Hematopoietic multipotent progenitor cell treated with erythropoietin and hydrocortisone succinate and interleukin-3 and kit ligand, for 4 days (in vitro differentiated cells): ENCODE measurements at places on chromosomes 3 and 15.

GRCh38 chr15:71730277-71731144, 79.8 kb upstream of the NR2E3 start:
- DNase-seq: peak; percentile 75

GRCh38 chr3:113185194-113185835, 26.0 kb upstream of the BOC start:
- DNase-seq: no peak

- DNase-seq: no peak
Measured at GRCh38 chr15:71577071-71577470, 233.3 kb upstream of the NR2E3 start.

DNA sequence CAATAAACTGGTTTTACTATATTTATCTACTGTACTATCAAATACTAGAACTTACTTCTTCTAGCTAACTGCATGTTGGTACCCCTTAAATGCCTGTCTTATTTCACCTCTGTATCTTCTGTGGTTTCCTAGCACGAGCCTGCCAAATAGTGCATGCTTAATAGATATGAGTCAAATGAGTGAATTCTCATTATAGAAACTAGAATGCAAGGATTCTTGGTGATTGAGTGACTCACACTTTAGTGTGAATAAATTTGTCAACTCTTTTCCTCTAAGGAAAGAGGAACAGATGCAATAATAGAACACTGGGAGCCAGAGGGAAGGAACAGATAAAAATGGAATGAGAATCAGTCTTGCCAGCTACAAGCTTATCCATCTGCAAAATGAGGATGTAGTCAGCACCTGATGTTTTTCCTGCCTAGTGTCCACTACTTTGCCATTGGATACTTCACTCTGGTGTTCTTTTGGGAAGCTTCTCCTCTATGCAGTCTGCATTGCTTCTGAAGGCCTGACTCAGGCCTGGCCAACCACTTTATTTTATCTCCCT, 189.1 kb upstream of the CADPS start:
- DNase-seq: no peak

GRCh38 chr15:26892678-26893077, 25.8 kb downstream of the GABRA5 start:
- DNase-seq: no peak

GRCh38 chr3:128801779-128802380, 75.9 kb downstream of the RAB7A start:
- DNase-seq: no peak

GRCh38 chr3:155790272-155790925, 15.7 kb downstream of the C3orf33 start:
- DNase-seq: peak; percentile 70

DNA sequence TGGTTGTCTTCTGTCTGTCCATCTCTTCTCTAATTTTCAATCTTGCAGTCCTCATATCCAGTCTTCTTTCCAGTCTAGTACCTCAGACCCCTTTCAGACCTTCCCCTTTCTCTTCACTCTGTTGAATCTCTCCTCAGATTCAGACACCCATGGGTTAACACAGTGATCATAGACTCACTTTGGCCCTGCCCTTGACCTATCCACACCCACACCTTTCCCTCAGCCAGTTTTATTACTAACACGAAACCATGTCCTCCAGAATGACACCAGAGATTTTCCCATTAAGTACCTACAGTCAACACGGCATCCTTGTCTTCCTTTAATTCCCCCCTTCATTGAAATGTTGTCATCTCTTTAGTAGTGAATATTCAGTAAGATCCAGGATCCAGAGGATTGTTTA, 74.5 kb upstream of the UBE2E2 start:
- DNase-seq: no peak

GRCh38 chr3:177729956-177730681, 532.8 kb upstream of the TBL1XR1 start:
- DNase-seq: no peak

DNA sequence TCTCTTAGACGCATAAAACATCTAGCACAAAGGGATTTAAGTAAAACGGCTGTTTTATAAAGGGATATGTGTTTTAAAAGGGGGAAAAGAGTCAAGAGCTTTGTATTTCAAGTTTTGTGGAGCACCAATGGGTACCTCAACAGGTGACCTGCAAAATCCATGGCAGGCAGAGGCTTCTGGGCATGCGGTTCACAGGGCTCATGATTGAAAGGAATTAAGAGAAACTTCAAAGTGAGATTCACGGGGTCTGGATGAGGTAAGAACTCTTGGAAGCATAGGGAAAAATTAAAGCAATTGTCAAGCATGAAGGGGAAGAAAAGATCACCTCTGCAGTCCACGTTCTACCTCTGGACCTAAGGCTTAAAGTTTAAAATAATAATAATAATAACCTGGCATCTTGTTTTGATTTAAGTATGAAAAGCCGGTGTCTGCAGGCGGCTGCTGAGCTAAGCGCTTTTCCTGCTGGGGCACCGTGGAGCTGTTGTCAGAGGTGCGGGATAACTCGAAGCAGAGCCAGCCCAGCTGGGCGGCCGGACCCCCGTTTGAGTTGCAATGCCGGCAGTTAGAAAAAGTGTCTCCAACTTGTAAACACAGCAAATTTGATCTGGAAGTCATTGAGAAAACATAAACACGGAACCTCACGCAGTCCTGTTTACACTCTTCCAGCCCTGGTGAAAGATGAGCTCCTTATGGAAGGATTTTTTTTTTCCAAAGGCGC, 40.5 kb downstream of the HES1 start:
- DNase-seq: no peak

- no peak for DNase-seq
Measured at GRCh38 chr15:98715401-98715800, 67.1 kb downstream of the IGF1R start.

- no peak for DNase-seq
Measured at GRCh38 chr3:99119385-99119784, 217.9 kb upstream of the DCBLD2 start.

DNA sequence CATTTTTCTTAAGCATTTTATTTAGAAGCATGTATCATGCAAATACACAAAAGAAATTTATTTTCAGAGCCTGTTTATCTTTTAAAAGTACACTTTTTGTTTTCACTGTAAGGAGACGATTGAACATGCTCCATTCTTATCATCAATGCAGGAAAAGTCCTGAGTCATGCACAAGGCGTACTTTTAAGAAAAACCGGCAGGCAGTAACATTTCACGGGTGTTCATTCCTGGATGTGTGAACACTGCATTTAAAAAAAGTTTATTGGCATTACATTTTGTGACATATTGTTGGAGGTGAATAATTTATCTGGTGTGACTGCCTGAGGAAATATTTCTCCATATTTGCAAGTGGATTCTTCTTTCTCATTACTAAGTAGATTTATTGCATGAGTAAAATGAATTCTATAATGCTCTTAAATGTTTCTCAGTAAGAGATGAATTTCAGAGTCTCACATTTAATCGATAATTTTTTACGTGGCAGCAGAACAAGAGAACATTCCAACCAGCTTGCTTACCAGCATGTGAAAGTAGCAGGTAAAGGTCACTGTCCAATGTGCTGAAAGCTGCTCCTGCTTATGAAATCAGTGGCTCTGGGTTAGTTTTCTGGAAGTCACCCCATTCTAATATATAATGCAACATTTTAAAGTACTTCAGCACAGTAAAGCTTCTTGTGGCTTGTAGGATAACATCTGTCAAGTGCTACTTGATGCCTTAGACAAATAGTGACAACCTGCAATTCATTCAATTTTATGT, 87.0 kb downstream of the SV2B start:
- DNase-seq: peak; percentile 68

DNA sequence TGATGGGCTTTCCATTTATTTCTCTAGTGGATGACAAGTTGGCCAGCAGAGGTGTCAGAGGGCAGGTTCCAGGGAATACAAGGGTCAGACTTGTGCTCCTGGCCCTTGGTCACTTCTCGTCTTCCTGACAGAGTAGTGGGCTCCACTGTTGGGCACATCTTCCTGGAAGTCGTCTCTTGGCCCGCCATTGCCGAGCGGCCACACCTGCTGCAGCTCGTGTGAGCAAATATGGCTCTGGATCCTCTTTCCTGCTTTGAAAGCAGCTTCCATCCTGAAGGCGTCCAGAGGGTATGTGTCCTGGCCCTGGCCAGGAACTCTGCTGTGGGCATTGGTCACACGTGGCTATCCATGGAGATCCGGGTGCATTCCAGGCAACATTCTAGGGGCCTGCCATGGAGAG, 100.2 kb downstream of the SNRPN start:
- no peak for DNase-seq

GRCh38 chr3:38029400-38030125, at the start of gene PLCD1:
Gene PLCD1, minus strand, starts transcription at chr3:38029642. Its CDS starts 103 bp downstream, at chr3:38029539.
- DNase-seq: peak; percentile 22

GRCh38 chr3:111882194-111882593, 23.1 kb downstream of the PHLDB2 start:
- no peak for DNase-seq

DNA sequence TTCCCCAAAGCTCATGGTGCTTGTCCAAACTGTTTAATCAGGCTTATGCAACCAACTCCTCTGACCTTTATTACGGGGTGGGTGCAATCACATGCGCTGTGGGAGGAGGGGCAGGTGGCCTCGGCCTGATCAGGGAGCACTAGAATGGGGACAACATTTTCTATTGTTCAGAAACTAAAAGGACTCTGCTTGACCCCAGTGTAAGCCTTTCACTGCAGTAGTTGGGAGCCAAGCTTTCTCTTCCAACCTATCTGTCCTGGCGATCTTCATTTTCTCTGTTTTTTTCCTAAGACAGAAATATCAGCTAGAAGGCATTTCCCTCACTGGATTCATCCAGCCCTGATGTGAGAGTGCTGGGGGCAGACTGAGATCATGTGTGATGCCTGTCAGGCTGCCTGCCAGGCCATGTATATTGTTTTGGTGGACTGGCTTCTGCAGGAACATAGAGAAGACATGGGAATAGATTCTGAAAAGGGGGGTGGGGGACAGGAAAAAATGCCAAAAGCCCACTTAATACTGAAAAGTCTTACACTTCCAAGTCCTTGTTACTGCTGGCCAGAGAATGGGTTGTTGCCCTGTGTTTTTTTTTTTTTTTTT, 627.0 kb upstream of the TBL1XR1 start:
- no peak for DNase-seq

GRCh38 chr3:105463620-105464019, 96.9 kb downstream of the ALCAM start:
- no peak for DNase-seq

DNA sequence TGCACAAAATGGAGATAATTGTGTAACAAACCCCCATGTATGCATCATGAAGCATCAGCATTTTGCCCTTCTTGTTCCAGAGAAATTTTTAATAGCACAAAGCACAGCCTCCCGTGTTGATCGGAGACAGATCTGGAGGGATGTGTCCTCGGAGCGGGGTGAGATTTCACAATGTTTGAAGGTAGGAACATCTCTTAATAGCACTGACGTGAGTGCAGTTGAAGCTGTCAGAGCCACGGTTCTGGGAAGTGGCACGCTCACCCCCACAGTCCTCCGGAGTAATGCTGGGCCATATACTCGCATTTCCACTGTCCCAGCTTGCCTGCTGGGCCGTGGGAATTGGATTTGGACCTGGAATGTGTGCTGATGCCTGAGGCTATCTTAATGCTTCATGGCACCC, 24.1 kb downstream of the ARPP21 start:
- no peak for DNase-seq
